ENCODE measurements at places on chromosomes 16 and 17.

- peak; percentile 76 for DNase-seq
Measured at GRCh38 chr17:43530288-43531081, 15.7 kb downstream of the ETV4 start.

DNA sequence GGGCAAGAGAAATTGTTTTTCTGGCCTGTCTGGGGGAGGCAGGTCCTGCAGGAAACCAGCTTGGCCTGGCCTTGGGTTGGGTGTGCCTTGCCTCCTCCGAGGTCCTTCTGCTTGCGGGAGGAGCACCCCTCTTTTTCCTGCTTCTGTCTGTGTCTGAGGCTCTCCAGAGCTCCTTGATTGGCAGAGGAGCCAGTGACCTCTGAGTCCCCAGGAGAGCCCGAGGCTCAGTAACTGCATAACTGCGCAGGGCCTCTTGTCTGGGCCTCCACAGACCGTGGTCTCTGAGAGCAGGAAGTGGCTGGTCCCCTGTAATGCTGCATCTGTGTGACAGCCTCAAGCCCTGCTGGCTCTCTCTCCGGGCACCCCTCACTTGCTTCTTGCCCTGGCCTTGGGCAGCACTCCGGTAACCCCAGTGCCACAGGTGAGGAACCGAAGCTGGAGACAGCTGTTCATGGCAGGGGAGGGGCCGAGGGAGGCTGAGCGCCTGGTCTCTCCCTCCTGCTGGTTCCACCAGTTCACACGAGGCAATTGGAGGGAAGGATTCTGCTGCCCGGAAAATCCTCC, 1.6 kb downstream of the CAPN15 start:
- no peak for DNase-seq

- peak; percentile 68 for DNase-seq
Measured at GRCh38 chr16:67177743-67178699, 5.7 kb downstream of the MATCAP1 start.

DNA sequence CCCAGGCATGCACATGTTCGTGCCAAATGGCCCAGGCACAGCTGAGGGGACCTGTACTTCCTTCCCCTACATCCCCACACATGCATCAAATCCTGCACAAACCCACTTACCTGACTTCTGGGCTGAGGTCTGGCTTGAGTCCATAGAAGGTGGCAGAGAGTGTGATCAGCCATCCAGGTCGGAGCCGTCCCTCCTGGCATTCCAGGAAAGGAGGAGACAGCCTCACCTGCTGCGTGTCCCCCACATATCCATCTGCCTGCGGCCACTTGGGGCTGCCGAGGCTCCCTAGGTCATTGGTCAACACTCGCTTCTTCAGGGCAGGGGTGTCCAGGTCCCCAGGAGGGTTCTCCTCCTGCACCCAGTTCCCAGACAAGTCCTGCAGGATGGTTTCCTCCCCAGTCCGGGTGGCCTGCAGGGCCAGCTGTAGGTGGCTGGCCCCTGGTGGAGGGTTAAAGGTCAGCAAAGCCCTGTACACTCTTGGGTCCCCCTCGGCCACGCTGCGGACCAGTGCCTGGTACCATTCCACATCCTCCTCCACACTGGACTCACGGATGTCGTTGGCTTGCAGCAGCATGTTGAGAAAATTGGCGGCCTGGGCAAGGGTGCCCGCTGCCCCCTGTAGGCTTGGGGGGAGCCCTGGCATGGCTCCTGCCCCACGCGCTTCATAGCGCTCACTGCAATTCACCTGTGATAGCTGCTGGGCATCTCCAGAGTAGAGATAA, 709 bp downstream of the GPR179 start:
- no peak for DNase-seq

DNA sequence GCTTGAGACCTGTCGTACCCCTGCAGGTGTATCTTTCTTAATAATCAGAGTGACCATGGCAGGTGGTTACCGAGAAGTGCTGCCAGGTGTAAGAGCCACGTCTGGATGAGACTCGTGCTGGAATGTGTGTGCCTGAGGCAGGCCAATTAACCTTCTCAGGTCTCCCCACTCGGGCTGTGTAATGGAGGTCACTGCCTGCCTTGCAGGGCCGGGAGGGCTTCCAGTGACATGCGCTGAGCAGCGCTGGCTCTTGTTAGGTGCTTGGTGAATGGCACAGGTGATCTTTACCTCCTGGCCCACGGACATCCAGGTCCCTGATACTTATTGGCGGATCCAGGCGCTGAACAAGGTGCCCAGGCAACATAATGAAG, 4.6 kb upstream of the GSE1 start:
- no peak for DNase-seq

GRCh38 chr16:63945806-63946205, 1176.1 kb downstream of the CDH11 start:
- no peak for DNase-seq

DNA sequence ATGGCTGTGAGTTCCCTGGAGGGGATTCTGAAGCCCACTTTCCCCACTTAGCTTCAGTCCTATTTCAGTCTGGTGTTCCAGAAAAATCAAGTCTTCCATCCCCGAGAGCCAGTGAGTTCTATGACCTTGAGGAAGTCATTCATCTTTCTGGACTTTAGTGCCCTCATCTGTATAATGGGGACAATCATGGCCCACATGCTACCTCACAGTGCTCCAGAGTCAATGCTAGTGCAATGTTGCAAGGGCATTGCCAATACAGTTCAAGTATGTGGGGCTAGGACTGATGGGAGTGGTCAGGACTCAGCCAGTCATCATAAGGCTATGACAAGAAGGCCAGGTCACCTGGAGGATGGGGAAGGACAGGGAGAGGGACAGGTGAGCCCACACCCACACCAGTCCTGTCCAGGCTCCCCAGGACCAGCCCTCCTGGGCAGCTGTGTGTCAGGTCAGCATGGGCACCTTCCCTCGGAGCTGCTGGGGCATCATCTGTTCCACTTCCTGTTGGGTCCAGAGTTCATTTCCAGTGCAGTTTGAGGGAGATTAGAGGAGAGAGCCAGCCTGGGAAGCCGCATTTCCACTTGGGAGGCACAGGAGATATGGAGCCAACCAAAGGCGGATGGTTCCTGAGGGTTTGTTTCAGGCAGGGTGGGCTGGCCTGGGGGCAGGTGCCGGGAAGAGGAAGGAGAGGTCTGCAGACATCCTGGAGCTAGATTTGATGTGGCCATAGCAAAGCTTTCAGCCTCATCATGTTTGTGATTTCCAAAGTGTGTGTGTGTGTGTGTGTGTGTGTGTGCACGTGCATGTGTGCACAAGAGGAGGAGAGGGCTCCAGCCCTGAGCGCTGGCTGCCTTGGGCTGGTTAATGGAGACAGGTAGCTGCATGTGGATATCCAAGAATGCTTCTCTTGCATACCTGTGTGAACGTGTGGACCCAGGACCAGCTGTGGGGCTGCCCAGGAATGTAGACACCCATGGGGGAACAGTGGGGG, 3.9 kb upstream of the WNT9B start:
- DNase-seq, result no peak

GRCh38 chr17:56096026-56096810, 57.1 kb upstream of the ANKFN1 start:
- DNase-seq, result no peak

DNA sequence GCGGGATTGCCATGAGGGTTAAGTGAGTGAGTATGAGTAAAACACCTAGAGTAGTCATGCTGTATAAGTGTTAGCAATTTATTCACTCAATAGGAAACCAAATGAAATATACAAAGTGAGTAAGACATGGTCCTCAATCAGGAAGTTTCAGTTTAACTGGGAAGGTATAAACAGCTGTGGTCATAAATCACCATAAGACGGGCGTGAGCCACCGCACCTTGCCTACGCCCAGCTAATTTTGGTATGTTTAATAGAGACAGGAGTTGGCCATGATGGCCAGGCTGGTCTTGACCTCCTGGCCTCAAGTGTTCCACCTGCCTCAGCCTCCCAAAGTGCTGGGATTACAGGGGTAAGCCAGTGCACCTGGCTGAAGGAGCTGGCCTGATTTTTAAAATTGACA, 27.0 kb downstream of the RNF135 start:
- DNase-seq, result no peak

DNA sequence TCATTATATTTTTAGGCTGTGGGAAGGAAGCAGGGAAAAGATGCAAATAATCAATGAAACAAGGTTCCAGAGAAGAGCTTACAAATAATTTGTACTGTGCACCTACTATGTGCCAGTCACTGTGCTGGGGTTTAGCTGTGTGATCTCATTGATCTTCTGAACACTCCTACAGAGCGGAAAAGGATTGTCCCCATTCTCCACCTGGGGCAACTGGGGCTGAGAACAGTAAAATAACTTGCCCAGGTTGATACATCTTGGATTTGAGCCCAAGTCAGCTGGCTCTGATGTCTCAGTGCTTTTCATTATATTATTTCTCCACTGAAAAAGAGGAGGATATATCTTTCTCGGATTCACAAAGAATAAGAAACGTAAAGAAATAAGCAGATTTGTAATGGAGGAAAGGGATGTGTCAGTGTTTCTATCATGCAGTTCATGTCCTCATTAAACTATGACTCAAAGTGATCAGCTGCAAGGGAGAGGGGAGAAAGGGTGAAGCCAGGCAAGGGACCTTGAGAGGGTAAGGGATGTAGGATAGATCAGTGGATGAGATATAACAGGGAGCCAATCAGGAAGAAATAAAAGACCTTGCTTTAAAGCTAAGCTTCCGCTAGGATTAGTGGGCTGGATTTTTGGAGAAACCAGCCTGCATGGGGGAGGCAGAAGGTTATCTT, 143.6 kb upstream of the NOL11 start:
- no peak for DNase-seq

GRCh38 chr16:52963212-52963854, 89.4 kb downstream of the CHD9NB start:
- DNase-seq, result no peak

DNA sequence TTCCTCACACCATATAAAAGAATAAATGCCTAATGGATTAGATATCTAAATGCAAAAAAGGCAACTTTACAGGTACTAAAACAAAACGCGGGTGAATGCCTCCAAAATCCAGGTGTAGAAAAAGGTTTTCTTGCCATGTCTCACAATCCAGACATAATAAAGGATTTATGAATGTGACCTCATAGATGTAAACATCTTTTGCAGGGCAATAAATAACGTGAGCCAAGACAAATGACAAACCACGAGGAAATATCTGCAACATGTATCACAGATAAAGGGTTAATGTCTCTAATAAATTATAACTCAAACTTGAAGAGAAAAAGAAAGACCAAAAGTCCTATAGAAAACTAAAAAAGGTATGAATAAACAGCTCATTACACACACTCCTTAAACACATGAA, 180.7 kb downstream of the PARN start:
- DNase-seq, result no peak

- no peak for DNase-seq
Measured at GRCh38 chr17:76146053-76146851, 5.2 kb upstream of the FOXJ1 start.

DNA sequence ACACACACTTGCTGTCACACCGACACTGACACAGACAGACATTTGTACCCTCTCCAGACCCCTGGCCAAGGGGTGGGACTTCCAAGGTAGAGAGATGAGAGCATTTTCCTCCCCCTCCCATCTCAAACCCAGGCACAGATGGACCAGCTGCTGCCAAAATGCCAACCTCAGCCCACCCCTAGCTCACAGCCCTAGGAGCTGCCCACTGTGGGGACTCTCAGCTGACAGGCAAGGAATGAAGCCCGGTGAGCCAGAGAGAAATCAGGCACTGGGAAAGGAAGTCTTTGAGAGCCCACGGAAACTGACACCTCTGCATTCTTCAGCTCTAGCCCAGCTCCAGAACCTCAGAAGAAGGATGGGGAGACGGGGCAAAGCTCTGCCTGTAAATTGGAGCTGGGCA, 2.8 kb downstream of the ETV4 start:
- no peak for DNase-seq

DNA sequence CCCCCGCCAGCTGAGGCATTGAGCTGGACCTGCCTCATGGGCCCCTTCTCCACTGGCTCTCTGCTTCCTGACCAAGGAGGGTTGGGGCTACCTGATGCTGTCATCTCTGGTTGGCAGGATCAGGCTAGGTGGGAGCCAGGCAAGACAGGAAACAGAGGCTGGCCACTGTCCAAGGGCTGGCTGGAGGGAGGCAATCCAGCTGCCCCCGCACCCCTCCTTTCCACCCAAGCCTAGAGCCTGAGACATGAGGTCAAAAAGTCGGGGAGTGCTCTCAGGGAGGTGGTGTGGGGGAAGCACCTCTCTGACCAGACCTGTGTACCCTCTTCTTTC, 14.5 kb downstream of the NGFR start:
- no peak for DNase-seq

All from ACHN (cell line).